ENCODE measurements at places on chromosomes 5 and 9.

DNA sequence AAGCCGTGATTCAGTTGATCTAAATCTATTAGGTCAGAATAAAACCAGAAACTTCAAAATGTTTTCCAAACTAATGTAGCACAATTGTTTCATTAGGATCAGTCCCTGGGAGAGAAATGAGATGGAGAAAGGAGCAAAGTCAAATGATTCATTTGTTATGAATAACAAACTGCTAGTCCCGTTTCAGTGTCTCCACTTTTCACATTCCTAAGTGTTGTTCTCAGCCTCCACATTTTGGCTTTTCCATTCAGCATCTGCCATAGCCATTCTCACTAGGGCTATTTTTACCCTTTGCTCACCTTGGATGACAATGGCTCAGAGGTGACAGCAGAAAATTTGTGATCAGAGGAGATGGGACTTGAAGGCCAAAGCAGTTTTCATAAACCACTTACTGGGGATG, 314.1 kb upstream of the KIF2A start:
- DNase-seq, result no peak

DNA sequence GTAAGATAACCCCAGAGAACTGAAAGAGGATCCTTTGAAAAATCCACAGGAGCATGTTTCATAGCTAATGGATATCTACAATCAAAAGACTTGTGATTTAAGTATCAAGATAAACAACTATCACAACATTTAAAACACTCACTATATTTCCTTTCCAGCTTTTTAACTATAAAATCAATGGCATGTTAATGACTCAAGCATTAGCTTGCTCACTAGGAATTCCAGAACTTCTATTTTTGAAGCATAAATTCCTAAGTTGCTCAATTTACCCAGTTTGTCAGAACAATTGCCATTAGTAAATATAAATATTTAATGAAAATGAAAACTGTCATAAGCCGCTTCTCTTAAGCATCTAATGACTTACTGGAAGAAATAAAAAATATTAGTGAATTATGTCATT, 355.3 kb downstream of the PRELID2 start:
- no peak for DNase-seq

GRCh38 chr5:169808118-169808581, 171.1 kb downstream of the DOCK2 start:
- no peak for DNase-seq

DNA sequence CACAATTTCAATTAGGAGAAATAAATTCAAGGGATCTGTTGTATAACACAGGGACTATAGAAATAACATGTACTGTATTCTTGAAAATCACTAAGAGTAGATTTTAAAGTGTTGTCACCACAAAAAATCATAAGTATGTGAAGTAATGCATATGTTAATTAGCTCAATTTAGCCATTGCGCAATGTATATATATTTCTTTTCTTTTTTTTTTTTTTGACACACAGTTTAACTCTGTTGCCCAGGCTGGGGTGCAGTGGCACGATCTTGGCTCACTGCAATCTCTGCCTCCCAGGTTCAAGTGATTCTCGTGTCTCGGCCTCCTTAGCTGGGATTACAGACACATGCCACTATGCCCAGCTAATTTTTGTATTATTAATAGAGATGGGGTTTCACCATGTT, 70.2 kb downstream of the XRCC4 start:
- DNase-seq, result no peak

GRCh38 chr9:82148901-82149461, 160.4 kb downstream of the SPATA31D1 start:
- no peak for DNase-seq

DNA sequence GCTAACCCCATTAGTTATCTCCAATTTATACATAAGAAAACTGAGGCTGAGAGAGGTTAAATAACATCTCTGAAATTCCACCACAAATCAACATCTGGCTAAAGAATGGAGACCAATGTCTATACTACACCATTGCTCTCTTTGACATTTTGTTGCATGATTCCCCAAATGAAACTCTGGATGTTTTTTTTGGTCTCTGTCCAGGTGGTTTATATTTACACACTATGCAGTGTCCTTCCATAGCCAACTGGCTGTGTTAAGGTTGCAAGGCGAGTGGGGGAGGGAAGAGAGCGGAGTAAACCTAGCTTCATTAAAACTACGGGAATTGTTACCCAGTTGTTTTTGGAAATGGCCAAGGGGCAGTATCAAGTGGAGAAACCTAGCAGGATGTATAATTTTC, 67.2 kb downstream of the KIF4B start:
- no peak for DNase-seq

DNA sequence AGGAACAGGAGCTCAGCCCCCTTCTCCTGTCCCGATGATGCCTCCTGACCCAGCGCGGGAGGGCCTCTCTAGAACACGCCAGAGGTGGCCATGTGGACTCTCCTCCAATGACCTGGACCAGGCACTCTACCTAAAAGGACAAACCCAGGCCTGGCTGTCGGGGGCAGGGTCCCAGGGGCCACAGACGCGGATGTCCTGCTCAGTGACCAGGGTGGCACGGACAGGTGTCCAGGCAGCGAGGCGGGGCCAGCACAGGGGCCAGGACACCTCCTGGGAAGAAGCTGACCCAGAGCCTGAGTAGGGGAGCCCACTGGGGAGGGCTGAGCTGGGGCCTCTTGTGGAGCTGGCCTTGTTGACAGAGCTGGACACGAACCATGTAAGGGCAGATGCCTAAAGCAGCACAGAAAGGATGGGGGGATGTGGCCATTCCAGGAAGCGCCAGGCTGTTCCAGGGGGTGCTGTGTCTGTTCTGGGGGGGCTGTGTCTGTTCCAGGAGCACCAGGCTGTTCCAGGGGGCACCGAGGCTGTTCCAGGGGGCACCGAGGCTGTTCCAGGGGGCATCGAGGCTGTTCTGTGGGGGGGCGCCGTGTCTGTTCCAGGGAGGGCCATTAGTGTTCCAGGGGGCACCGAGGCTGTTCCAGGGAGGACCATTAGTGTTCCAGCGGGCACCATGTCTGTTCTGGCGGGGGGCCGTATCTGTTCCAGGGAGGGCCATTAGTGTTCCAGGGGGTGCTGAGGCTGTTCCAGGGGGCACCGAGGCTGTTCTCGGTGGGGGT, 30.5 kb downstream of the EXD3 start:
- no peak for DNase-seq
